Posterior vena cava (tissue), 2 donors: ENCODE measurements at places on chromosomes 7 and 10. TPM values are rescaled to one million over a fixed set of nuclear protein-coding genes. Genes with fewer than 3 reads are reported as not detected.

The NOS3 gene
- 27.9 TPM for total RNA-seq

DNA sequence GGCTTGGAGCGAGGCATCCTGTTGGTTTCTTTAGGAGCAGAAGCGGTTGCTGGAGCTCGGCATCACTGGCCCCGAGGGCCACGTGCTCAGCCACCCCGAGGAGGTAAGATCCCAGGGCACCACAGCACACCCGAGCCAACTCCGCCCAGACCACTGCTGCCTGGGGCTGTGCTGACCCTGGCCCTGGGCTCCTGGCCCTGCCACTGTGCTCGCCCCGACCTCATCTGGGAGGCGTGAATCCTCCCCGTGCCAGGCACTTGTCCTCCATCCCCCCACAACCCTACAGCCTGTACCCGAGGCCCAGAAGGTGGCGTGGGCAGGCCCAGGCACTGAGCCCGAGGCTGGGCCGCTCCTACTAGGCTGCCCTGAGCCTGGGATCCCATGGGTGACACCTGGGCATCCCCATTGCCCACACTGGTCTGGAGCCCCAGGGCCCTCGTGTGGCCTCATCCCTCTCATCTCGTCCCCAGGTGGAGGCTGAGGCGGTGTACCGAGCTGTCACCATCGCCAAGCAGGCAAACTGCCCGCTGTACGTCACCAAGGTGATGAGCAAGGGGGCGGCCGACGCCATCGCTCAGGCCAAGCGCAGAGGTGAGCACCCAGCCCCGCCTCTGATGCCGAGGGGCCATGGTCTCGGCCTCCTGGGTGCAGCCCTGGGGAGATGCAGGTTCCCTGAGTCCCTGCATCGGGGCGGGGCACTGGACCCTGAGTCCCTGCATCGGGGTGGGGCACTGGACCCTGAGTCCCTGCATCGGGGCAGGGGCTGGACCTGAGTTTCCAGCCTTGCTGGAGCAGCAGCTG lies 11.8 kb downstream of the DPYSL4 start:
- peak; percentile 76 for DNase-seq

DNA sequence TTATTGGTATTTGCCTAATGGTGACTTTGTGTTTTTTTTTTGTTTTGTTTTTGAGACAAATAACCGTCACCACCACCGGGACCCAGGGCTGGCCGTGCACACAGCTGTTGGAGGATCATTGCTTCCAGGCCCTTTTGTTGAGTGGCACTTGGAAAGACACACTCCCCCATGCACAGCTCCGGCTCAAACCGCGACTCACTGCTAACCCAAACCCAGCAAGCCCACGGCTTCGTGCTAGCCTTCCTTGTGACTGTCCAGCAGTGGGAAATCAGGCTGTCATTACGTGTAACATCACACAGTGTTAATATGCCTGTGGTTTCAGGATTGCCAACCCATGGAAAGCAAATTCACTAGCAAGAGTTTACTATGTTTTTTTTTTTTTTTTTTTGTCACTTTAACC lies 17.4 kb downstream of the BNIP3 start:
- no peak for DNase-seq

- DNase-seq, result no peak
Measured at GRCh38 chr10:27446091-27446918, 57.8 kb upstream of the RAB18 start.

DNA sequence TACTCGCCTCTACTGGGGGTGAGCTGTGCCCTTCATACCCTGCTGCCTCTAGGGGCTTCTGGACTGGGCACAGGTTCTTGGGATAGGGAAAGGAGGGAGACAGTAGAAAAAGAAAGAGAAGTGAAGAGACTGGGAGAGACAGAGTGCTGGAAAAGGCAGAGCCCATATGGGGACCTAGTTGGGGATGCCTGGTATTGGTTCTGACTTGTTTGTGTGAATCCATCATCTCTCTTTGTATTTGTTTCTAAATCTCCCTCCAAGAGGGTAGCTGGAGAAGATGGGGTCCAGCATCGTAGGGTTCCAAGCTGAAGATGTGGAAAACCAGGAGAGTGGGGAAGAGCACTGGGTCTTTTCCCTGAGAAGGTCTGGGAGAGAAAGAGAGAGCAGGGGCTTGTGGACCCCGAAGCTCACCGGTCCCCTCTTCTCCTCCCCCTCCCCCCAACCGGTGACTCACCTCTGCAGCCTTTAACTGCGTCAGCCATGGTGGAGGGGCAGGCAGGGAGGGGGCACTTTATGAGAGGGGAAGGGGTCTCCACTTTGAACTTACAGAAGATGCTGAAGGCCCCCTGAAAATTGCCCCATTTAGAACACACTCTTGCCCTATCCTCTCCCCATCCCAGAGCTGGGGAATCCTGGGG lies 3.2 kb upstream of the VGF start:
- DNase-seq, result no peak

DNA sequence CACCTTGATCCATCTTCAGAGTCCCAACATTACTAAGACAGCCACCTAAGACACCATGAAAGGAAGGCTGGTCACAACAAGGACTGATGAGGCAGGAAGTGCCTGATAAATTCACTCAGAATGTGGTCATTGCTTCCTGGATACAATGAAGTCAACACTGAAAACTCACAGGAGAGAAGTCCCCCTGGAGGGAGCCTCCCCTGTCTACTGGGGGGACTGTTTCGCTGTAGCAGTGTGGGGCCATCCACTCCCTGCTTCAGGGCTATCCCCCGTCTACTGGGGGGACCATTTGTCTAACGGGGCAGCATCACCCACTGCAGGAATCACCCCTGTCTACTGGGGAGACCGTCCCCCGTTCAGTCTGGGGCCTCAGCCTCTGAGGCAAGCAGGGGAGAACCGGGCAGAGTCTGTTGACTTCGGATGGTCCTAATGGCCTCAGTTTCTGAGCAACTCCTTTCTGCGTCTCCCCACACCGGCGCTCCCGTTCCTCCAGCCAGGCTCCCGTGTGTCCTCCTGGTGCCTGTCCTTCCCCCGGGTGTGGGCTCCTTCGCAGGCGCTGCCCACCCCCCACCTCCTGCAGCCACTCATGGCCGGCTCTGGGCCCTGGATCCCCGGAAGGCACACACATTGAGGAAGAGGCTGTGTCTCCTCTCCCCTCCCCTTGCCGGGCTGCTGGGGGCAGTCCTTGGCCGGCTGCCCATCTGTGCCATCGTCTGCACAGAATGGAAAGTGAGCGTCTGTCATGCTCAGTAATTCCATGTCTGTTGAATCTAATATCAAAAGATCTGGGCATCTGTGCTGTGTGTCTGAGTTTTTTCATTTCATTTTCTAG lies 59.9 kb upstream of the DNAJB6 start:
- peak; percentile 90 for DNase-seq

DNA sequence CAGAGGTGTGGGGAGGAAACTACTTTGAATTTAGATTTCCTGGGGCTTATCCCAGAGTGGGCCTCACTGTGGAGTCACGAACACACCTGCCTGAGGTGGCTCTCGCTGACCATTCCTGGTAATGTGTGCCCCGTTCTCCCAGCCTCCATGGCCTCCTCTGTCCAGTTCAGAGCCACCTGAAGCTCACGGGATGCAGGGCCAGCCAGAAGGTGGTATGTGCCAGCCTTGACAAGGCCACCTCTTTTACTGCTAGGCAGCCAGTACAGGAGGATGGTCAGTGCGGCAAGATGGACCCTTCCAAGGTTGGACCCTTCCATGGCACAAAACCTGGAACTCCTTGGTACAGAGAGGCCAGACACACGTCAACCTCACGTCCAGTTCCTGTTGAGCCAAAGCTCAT lies 210.3 kb downstream of the DNAJB6 start:
- peak; percentile 52 for DNase-seq

DNA sequence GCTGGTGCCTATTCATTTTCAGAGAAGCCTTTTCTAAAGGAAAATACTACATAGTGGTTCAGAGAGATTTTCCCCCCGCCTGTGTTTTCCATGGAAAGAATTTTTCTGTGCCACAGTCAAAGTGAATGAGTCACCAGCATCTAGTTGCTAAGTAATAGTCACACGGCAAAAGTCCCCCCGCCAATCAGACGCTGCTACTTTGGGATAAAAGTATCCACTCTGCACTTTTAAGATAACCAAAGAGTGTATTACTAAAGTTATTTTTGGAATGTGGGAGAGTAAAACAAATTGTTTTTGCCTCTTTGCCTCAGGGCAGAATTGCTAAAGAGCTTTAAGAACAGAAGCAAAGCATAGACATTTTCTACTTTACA lies 23.5 kb downstream of the ABLIM1 start:
- peak; percentile 92 for DNase-seq
